ENCODE measurements at places on chromosomes 11 and 22.
A peak's percentile ranks its signal among the peaks of the same experiment; 100 is the strongest.

DNA sequence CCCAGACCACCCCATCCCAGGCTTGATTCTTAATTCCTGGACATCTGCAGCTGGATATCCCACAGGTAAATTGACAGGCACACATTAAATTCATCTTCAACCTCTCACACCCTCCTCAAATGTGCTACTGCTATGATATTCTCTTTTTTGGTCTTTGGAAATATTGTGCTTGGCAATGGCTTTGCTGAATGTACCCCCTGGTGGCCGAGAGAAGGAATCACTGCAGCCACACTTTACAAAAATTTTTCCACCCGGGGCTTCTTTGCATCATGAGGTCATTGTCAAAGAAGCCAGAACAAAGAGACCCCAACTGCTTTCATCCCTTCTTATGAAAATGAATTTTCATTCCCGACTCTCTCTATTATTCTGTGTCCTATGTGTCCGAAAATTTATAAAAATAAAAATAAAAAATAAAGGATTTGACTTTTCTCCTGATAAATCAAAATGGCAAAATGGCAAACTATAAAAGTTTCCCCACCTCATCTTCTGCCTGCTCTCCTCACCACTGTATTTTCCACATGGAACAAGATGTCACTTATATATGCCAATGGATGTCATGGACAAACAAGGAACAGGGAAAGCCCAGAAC lies 15.0 kb upstream of the CYB5R2 start:
- DNase-seq: no peak

GRCh38 chr11:118434123-118434552 lies 2.2 kb upstream of the KMT2A start:
- DNase-seq: no peak

DNA sequence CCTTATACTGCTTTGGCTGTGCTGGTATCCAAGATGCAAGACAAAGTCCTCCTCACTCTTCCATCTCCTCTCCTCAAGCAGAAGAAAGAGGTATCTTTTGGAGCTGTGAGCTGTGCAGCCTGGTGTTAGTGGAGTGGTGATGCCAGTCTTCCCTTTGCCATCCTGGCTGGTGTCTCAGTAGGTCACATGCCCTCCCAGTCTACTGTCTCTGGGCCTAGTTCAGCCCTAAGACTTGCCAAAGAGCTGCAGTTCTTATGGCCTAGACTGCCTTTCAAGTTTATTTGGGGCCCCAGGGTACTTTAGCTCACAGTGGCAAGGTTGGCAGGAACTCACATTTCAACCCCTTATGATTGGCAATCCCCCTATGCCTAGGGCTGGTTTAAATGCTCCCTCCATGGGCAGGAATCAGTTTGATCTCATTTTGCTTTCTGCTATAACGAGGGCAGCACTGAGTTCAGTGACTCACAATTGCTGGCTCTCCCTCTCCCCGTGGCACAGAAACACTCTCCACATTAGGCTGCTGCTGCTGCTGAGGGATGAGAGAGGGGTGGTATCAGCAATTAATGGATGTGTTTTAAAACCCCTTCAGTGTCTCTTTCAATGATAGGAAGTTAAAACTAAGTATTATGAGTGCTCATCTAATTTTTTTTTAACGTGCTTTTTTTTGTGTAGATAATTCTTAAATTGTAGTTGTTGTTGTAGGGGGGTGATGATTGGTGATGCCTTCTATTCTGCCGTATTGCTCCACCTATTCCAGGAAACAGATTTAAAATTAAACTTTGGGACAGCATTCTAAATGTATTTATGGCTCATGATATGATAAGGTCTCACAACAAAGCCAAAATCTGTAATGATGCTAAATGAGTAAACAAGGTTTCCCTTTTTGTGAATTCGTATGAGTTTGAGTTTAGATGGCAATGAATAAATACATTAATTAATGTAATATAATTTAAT lies 1295.0 kb downstream of the JRKL start:
- DNase-seq: peak; percentile 45

- no peak for DNase-seq
These were observed 749.9 kb downstream of the METTL15 start for GRCh38 chr11:28858076-28858475.

DNA sequence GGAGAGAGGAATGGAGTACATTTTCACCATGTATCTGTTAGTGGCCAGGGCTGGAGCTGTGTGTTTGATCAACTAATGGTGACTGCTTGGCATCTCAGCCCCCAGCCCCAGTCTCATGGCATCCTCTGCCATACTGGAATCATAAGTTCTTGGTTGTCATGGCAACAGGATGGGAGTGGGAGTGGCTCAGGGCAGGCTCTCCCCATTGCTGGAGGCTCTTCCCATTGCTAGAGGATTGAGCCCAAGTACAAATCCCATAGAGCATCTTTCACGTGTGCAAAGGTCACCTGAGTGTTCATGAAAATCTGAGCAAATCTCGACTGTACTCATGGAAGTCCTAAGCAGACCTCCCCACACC lies 14.9 kb downstream of the DNAJB13 start:
- peak; percentile 39 for DNase-seq

- DNase-seq: no peak
These were observed 6.8 kb upstream of the ANKRD13D start for GRCh38 chr11:67282155-67282875.

- no peak for DNase-seq
These were observed 30.6 kb downstream of the EXPH5 start for GRCh38 chr11:108562746-108563581.

GRCh38 chr22:45541382-45541979 lies 38.8 kb downstream of the FBLN1 start:
- no peak for DNase-seq

GRCh38 chr11:57476047-57476756 lies 15.9 kb downstream of the RTN4RL2 start:
- DNase-seq: peak; percentile 77

DNA sequence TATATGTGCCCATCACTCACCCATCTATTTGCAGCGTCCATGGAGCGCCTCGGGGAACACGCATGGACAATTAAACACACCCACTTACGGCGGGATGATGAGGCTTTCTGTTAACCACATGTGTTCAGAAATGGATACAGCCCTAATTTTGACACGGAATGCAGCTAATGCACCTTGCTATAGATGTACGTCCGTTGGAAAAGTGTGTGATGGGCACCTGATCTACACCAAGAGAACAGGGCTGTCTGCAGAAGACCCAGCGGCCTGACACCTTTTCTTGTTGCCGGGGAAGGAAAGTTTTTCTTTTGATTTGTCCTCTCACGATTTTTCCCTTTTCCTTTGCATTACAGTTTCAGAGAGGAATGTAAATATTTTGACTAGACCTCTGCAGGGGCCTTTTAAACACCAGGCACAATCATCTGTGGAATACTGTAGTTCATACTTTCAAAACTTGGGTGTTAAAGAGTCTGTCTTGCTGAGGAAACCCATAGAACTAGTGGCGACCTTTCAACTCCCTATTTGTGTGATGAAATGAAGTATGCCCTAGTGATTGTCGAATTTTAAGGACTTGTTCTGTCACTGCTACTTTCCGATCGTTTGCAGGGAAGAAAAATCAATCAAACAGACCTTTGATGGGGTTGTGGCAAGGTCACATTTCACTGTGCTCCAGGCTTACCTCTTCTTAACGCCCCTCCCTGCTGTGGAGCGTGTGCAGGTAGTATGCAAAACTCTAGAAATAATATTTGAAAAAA lies 16.5 kb upstream of the PAX6 start:
- no peak for DNase-seq

DNA sequence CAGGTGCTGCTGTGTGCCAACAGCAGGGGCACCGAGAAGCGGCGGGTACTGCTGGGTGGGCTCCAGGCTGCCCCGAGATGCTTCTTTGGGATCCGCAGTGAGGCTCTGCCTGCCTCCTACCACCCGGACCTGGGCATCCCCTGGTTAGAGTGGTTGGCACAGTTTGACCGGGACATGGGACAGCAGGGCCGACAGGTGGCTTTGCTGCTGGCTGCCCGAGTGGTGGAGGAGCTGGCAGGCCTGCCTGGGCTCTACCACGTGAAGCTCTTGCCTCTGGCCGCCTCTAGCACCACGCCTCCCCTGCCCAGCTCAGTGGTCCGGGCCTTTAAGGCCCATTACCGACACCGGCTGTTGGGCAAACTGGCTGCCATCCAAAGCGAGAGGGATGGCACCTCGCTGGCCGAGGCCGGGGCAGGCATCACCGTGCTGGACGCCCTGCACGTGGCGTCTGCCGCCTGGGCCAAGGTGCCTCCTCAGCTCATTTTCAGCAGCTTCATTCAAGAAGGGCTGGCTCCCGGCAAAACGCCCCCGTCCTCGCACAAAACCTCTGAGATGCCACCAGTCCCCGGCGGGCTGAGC lies 1.9 kb downstream of the TIGD3 start:
- no peak for DNase-seq

DNA sequence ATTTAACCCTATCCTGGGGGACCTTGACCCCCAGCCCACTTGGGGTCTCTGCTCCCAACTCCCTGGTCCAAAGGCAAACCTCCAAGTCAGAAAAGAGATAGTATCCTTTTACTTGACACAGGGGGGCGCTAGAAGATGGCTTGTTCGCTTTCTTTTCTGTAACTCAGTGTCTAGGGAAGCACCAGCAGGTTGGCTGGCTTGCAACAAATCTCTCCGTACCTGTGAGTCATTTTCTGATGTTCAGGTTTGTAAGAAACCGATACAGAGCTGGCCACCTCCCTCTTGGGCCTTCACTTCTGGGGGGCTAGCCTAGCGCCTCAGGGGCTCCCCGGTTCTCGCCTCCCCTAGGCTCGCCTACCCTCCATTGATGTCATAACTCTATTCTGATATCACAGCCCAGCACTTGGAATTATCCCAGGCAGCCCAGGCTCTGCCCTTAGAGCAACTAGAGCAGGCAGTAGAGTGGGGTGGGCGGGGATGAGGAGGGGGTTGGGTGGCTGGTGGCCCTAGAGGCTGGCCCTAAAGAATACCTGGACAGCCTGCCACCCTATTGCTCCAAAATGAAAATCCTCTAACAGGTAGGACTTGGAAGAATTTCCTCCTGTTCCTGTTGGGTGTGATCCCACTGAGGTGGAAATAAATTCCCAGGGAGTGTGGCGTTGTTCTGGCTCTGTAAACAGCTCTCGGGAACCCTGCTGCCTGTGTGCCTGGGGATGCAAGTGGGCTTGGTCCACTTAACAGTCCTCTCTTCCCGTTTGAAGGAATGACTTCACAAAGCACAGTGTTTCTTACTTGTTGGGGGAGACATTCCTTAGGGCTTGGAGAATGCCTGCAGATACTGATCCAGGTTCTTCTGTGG lies 69.4 kb downstream of the OSBP2 start:
- peak; percentile 86 for DNase-seq

DNA sequence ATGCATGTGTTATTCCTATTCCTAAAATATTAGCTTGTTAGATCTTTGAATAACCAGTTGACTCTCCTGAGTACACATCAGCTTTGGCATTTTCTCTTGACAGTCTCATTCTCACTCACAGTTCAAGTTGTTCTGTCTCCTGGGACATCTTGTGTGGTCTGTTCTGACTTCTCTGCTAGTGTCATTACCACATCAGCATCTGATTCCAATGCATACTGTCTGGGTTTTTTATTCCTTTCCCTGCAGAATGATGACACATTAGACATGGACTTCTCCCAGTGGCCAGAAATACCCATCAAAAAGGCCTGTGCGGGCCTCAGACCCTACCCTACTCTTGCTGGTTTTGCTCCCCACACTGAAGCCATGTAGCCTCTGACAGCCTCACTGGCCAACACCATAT lies 2.7 kb downstream of the ZNF74 start:
- no peak for DNase-seq

DNA sequence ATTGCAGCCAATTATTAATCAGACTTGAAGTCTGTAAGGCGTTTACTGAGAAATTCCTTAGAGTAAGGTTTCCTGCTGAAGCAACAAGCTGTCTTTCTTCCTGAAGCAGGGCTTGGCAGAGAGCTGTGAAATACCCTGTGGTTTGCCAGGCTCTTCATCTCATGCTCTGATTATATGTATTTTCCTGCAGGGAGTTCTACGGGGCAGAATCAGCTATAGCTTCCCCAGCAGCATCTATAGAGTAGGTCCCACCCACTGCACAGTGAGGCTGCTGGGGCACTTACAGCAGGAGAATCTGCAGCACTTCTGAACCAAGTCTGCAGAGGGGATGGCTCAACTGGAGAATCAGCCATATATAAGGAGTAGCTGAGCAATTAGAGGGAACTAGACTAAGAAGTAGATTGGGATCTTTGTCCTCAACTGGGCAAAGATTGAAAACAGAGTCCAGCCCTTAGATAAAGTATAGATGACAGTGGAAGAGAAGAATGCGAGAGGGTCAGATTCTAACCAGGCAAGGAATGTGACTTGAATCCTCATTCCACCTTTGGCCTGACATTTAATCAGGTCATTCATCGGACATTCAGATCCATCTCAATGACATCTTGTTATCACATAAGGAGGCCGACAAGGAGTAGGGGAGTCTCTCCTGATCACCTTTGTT lies 37.6 kb downstream of the CNTF start:
- DNase-seq: no peak

DNA sequence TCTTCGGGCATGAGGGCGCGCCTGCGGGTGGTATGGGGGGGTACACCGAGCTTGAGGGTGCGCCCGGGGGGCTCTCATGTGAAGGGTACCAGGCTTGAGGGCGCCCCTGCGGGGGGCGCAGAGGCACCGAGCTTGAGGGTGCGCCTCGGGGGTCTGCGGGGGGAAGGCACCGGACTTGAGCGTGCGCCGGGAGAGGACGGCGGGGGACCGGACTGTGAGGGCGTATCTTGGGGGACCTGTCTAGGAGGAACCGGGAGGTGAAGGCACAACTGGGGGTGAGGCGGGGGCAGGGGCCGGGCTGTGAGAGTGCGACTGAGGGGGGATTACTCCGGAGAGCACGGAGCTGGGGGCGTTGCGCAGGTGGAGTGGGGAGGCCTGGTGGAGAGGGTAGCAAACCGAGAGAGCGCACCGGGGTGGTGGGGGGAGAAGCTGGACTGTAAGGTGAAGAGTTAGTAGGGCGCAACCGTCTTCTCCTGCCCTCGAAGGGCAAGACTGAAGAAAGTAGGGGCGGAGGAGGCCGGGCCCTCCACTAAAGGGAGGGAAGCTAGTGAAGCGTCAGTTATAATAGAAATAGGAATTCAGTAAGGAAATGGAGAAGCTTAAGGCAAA lies 1.1 kb upstream of the DDX6 start:
- DNase-seq: peak; percentile 77

- no peak for DNase-seq
These were observed 5.4 kb downstream of the LDLRAD3 start for GRCh38 chr11:35949242-35949641.

Measured in endodermal cell (in vitro differentiated cells).